ENCODE measurements at places on chromosomes 13 and 19.

- no peak for DNase-seq
Measured at GRCh38 chr19:18869023-18869618, 26.8 kb downstream of the CERS1 start.

DNA sequence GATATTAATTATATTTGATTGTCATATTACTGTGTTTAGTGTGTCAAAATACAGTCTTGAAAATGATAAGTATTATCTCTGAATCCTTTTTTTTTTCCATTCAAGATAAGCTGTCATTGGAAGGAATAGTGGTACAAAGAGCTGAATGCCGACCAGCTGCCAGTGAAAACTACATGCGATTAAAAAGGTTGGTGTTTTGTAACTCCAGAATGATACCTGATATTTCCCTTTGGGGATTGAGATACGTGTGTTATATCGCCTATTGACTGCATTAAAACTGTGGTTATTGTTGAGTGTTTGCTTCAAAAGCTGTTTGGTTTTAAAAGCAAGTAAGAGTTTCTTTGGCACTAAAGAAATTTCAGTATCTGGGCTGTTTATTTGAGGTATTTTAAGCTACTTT, 6.5 kb upstream of the KCTD4 start:
- no peak for DNase-seq

DNA sequence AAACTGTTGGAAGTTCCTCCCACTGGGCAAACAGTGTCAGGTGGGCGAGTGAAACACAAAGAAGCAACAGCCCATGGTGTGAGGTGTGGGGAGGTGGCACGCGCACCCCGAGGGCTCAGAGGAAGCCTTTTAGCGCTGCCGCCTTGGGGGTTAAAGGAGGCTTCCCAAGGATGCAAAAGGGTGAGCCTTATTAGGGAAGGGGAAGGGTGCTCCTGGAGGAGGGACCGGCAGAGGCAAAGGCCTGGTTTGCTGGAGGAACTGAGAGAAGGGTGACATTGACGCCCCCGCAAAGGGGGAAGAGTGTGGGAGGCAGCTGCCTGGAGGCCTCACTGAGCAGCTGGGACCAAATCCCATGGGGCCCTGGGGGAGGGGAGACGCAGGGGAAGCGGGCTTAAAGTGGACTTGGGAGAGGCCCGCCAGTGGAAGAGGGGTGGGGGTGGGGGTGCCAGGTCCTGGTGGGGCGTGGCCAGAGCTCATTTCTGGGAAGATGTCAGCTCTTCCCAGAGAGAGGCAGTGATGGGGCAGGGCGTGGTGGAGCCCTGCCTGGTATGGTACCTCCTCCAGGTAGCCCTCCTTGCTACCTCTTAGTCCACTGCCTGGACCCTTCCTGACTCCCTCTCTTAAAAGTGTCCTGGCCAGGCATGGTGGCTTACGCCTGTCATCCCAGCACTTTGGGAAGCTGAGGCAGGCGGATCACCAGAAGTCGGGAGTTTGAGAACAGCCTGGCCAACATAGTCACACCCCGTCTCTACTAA, 12.0 kb upstream of the FCHO1 start:
- DNase-seq, result no peak

DNA sequence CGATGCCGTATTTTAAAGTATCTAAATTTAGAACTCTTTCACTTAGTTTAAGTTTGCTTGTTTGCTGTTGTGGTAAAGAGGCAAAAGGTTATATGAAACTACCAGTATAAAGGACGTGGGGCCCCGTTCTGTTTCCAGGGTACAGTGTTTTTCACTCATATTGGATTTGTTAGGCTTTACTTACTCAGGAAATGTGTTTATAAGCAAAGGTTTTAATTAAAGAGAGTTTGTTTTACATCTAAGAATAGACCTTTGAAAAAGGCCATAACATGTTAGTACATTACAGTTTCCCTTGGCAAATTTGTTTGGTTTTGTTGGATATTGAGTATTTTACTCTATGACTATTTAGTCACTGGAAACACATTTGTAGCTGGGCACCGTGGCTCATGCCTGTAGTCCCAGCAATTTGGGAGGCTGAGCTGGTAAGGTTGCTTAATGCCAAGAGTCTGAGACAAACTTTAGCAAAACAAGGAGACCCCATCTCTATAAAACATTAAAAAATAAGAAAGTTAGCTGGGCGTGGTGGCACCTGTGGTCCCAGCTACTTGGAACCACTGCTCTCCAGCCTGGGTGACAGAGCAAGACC, 7.1 kb downstream of the DGKH start:
- DNase-seq, result no peak

DNA sequence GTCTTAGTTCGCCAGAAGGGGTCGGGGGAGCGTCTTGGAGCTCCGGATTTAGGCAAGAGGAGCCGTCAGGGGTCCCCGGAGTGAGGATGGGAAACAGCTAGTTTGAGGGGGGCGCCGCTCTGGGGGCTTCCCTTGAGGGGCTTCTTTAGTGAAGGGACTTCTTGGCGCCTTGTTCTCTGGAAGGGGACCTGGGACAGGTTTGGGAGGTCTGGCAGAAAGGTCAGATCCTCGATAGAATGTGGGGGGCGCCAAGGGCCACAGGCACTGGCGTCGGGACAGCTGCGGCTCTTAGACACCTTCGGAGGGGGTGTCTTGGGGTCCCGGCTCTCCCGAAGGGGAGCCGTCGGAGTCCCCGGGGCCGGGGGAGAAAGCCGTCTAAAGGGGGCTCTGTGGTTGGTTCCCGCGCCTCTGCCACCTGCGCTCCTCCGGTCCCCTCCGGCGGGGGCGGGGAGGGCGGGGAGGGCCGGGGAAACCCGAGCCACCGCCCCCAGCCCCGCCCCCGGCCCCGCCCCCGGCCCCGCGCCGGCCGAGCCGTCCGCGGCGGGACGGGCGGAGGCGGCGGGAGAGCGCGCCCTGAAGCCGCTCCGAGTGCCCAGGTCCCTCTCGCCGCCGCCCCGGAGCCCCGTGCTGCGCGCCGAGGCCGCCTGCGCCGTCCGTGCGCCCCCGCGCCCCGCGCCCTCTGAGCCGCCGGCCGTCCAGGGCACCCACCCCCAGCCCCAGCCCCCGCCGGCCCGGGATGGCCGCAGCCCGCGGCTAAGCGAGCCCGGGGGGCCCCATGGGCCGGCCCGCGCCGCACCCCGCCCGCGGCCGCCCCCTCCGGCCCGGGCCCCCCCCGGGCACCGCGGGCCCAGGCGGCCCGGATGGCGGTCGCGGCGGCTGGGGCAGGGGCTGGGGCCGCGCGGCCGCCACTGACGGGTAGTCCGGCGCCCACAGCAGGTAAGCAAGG, at the start of gene NRTN:
Gene NRTN (plus strand): TSS at position 552 of the 946 bp plus-strand sequence. CDS start 19,099 bp downstream, outside the sequence.
- DNase-seq, result no peak

DNA sequence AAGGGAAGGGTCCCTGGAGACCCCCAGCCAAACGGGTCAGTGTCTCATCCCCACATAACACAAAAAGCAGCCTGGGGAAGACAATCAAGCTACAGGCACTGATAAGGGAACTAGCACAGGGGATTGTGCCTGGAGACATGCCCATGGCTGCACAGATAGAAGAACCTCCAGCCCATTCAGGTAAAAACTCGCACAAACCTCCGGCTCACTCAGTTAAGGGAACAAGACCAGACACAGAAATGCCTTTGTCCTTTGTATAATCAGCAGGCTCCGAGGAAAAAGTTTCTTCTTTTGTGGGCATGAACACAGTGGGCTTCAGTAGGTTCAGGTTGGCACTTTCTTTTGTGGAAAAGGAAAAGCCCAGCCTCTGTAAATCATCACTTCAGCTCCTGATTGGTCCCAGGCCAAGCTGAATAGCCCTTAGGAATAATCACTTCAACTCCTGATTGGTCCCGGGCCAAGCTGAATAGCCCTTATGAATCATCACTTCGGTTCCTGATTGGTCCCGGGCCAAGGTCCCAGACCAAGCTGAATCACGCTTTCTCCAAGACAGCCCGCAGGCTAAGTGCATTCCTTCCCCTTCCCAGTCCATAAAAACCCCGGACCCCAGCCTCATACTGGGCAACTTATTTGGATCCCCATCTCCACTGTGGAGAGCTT, 5.0 kb upstream of the ZNF230 start:
- DNase-seq, result no peak

DNA sequence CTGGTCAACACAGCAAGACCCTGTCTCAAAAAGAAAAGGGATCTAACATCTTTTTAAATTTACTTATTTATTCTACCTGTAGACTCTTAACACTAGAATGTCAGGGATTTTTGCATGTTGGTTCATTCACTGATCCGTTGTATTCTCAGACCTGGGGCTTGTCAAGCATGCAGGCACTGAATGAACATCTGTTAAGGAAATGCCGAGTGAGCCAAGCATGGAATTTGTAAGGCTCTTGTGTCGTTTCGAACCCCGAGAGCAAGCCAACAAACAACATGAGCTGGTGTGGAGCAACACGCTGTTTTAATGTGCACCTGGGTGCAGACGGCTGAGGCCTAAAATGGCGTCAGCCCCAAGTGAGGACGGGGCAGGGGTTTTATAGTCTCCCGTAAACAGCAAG, 10.0 kb upstream of the OR1M1 start:
- no peak for DNase-seq

DNA sequence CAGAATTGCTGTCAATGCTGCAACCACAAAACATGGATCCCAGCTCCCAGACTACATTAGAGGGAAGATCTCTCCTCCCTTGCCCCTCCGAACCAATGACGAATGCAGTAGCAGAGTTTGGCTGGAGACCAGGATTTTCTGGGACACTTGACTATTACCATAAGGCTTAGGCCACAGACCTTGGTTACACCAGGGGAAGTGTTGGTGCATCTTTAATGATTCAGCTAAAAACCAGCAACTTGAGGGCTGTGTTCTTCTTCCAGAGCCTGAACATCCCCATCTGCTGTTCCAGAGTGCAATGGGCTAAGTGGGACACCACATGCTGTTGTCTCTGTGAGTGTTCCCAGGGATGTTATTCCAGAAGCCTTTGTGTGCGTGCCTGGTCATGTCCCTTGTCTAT, 528.2 kb downstream of the LMO7 start:
- DNase-seq, result no peak

- no peak for DNase-seq
Measured at GRCh38 chr19:41871573-41872383, 5.3 kb upstream of the CD79A start.

GRCh38 chr13:50745542-50746115, 97.9 kb downstream of the DLEU7 start:
- no peak for DNase-seq

DNA sequence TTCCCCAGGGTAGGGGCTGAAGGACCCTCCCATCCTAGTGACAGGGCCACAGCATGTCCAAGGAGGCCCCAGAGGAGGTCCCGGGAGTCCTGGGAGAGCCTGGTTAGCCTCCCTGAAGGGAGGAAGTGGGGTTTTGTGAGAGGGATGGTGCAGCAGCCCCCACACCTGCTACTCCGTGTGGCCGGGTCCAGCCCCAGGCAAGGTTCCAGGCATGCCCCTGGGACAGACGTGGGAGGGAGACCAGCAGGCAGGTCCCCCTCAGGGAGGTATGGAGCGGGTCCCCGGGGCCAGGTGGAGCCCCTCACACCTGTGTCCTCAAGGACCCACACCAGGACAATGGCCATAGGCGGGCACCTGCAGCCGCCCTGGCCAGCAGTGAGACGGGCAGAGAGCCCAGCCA, 1.9 kb upstream of the F7 start:
- no peak for DNase-seq

DNA sequence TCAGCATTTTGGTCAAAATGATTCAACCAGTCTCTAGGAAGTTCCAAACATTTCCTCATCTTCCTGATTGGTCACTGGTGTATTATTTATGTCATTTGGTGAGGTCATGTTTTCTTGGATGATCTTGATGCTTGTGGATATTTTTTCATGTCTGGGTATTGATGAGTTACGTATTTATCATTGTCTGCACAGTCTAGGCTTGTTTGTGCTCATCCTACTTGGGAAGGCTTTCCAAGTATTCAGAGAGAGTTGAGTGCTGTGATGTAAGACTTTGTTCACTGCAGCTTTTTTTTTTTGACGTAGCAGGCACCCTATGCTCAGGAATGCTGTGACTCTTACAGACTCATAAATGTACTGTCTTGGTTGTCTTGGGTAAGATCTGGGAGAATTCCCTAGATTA, 509.5 kb downstream of the SLITRK1 start:
- no peak for DNase-seq

- no peak for DNase-seq
Measured at GRCh38 chr13:66618702-66619101, 611.4 kb downstream of the PCDH9 start.

DNA sequence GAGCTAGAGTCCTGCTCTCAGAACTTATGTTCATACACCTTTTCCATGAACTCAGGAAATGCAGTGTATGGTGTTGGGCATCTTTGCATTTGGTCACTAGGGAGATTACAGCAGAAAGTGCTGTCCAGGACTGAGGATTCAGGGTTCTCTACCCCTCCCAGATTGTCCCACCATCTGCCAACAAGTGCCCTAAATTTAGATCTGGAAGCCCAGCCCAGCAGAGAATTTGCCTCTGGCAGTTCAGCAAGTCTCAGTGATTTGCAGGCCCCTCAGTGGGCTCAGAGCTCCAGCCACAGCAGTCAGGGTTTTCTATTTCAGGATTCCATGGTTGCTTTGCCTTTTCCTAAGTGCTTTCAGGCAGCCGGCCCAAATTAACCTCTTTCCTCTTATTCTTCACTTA, 23.4 kb downstream of the CNFN start:
- DNase-seq, result no peak

DNA sequence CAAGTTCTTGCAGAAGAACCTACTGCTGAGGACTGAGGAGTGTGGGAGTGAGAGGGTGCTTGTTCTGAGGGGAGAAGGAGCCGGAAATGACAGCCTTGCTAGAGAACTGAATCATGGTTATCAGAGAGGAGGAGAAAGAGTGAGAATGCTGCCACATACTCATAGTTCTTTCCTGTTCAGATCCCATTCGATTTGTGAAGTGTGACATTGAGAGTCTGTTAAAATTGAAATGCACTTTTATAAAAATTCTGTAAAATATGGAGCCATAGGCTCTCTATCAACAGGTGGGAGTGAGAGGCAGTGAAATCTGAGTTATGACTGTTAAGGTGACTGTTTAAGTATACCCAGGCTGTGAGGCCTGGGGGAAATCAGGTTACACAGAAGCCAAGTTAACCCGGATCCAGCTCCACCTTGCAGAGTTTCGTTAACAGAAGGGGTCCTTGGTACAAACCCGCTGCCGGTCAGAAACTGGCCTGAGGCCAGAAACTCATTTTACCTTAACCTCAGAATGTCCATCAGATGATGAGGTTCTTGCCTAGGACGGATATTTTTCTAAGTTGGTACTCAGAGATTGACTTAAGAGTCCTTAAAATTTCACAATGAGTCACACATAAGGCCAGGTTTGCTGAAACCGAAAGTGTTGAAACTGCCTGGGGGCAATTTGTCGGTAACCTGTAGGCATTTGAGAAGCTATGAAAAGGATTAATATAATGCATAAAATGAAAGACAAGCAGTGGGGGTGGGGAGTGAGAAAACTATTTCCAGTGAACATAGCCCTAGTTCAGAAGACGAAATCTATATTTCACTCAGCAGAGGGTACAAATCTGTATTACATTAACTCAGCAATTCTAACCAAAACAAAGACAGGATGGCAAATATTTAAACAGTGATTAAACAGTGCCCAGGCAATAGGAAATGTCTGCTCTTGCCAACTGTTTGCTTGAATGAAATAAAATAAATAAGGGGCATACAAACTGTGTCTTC, 350.5 kb downstream of the KCNRG start:
- no peak for DNase-seq

All from hippocampal formation (tissue), 2 donors.